ENCODE measurements at places on chromosomes 2 and 18. TPM values are rescaled to one million over a fixed set of nuclear protein-coding genes. Genes with fewer than 3 reads are reported as not detected.

CIDEA gene
- not detected for total RNA-seq

VWC2L gene
- 0.23 TPM for total RNA-seq

TANC1 gene
- total RNA-seq = 13.2 TPM

- no peaks in the 10 kb centered on the region for H3K36me3 ChIP-seq
- H3K4me1 ChIP-seq = peaks cover 9% of the 10 kb centered on the region
- no peak for DNase-seq
- H3K4me3 ChIP-seq = no peak overlapping the region
These were observed 494.9 kb downstream of the NYAP2 start for GRCh38 chr2:225894236-225894980.

DNA sequence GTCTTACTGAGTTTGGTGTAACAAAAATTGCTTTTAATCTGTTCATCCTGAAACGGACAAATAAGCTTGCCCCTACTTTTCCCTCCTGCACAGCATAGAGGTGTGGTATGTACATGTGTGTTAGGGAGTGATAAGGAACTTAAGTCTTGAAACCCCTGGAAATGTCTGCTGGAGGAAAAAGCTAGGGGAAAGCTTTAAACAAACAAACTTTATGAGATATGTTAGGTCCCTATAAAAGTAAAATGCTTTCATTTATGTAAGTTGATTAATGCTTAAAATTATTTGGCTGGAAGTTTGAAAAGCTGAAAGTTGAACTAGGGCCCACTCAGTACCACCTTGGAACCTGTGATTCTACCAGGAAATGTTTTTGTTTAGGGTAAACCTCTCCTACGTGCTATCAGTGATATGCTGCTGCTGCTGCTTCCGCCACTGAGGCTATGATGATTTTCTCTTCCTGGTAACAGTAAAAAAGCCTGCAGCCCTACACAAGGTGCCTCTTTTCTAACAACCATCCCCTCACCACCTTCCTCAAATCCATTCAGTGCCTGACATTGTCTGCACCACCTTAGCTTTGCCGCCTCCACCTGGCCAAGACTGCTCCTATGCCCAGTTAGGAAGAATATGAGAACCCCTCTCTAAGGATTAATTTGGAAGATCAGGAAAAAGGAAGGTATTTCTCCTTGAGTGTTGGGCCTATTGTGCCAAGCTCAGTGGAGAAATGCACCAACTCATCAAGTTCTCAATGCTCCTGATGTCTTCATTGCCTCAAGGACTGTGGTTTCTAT is 2.5 kb upstream of the YES1 start:
- peaks cover 25% of the 10 kb centered on the region for H3K4me1 ChIP-seq
- DNase-seq = no peak
- H3K27me3 ChIP-seq = no peaks in the 10 kb centered on the region
- H3K4me3 ChIP-seq = peak overlapping the region; percentile 71

- no peaks in the 10 kb centered on the region for H3K36me3 ChIP-seq
- DNase-seq = no peak
- no peak overlapping the region for H3K4me3 ChIP-seq
- no peaks in the 10 kb centered on the region for H3K27me3 ChIP-seq
- H3K4me1 ChIP-seq = no peaks in the 10 kb centered on the region
These were observed 834.4 kb upstream of the SLC39A10 start for GRCh38 chr2:194822657-194823056.

GRCh38 chr18:4831791-4832375 is 365.2 kb downstream of the AKAIN1 start:
- no peaks in the 10 kb centered on the region for H3K36me3 ChIP-seq
- H3K27me3 ChIP-seq = no peaks in the 10 kb centered on the region
- H3K4me1 ChIP-seq = peaks cover 11% of the 10 kb centered on the region
- H3K27ac ChIP-seq = no peak overlapping the region
- H3K4me3 ChIP-seq = no peak overlapping the region

- DNase-seq = no peak
- H3K4me1 ChIP-seq = peaks cover 7% of the 10 kb centered on the region
- H3K27me3 ChIP-seq = peaks cover 38% of the 10 kb centered on the region
- no peaks in the 10 kb centered on the region for H3K36me3 ChIP-seq
- H3K4me3 ChIP-seq = no peak overlapping the region
These were observed 6.0 kb upstream of the CCDC93 start for GRCh38 chr2:118019821-118020220.

- no peak overlapping the region for H3K4me3 ChIP-seq
- peak; percentile 62 for DNase-seq
These were observed 37.7 kb upstream of the TBC1D8 start for GRCh38 chr2:101188683-101189405.

All from neural crest cell (in vitro differentiated cells).